ENCODE measurements at places on chromosomes 1 and 21. TPM values are rescaled to one million over a fixed set of nuclear protein-coding genes. Genes with fewer than 3 reads are reported as not detected.

DNA sequence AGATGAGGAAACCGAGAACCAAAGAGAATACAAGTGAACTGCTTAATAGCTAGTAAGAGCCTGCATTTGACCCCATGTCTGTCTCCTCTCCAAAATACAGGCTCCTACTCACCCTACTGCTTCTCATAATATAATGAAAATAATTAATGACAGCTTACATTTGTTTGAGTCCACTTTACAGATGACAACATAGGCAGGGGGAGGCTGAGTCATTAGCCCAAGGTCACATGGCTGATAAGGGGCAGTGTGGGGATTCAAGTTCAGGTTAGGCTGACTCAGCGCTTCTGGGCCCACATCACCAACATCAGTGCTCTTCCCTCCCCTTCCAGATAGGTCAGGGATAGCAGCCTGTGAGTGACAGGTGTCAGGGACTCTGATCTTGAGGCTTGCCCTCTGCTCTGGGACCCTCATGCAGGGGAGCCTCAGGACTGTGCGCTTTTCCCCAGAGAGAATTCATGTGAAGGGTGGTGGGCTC lies 16.2 kb downstream of the AZIN2 start:
- no peak for DNase-seq

DNA sequence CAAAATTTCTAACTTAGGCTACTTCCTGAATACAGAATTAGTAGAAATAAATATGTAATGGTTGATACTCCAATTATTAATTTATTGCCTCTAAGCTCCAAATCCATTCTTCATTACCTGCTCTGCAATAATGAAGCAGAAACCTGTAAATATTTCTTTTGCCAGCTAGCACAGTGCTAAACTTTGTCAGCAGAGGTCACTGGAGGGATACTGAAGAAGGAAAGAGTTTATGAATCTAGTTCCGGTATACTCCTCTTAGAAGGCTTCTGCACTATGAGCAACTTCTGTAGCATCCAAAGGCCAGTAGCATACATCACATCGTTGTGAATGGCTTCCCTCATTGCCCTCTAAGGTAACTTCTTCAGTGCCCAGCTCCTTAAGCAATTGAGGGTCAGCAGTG lies 81.0 kb upstream of the LHX8 start:
- DNase-seq, result no peak

DNA sequence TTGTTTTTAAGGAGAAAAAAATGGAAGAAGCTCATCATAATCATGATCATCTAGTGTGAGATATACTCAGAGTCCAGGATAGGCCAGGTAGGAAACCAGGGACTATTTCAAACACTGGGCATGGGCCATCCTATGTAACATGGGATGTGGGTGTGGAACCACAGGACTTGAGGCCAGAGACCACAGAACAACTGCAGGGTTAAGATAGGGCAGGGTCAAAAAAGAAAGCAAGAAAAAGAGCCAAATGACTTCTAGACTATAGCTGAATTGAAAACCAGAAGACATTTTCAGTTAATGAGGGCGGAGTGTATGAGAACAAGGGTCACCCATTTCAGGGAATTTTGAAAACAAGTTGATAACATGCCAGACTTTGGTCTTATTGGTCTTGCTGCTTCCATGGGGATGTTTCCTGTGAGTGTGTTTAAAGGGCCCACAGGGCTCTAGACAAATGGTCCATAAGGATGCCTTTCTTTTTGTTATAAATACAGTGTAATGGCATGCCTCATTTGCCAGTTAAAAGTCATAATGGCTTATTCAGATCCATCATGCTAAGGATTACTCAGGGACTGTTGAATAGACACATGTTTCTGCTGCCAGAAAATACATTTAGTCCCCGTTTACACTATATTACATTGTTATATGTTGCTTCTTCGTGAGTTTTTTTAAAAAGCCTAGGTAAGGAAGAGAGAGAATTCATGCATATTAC lies 182.0 kb upstream of the C21orf91 start:
- no peak for DNase-seq

GRCh38 chr1:233240371-233240770 lies 55.2 kb downstream of the PCNX2 start:
- DNase-seq, result no peak

Gene CDCA8
- 4.0 TPM for total RNA-seq

Data from kidney epithelial cell (primary cell).